ENCODE measurements at places on chromosomes 5 and 9.

GRCh38 chr5:11596657-11597071 is 307.6 kb downstream of the CTNND2 start:
- no peak for DNase-seq

GRCh38 chr9:134618833-134619447 is 22.7 kb upstream of the COL5A1 start:
- no peak for DNase-seq

DNA sequence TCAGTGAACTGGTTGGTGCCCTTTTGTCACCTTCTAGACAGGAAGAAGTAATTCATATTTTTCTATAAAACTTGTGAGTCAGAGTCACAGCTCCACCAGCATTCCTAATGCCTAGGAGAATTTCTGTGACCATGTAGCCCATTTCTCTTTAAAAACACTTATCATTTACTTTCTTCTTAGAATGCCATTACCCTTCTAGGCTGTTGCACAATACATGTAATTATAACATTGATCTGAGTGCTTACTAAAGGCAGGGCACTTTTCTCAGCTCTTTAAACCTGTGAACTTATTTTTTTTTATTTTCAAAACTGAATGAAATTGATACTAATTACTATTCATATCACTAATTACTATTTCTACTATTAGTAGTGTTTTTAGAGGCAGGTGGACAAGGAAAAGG is 373.7 kb downstream of the TLE4 start:
- DNase-seq: no peak

DNA sequence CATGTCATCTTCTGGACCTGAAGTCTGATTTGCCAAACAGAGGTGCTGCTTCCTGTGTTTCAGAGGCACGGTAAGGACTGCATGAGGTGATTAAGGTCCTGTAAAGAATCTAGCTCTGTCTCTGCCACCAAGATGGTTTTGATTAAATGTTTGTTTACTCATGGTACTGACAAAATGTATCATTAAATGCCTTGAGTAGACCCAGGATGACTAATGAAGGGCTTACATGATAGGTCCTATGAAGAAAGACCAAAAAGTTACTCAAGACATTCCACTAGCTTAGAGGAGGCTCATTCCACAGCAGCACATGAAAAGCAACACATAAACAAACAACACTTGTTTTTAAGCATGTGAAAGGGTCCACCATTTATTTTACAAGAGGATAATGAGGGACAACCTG is 100.9 kb downstream of the BOD1 start:
- no peak for DNase-seq

DNA sequence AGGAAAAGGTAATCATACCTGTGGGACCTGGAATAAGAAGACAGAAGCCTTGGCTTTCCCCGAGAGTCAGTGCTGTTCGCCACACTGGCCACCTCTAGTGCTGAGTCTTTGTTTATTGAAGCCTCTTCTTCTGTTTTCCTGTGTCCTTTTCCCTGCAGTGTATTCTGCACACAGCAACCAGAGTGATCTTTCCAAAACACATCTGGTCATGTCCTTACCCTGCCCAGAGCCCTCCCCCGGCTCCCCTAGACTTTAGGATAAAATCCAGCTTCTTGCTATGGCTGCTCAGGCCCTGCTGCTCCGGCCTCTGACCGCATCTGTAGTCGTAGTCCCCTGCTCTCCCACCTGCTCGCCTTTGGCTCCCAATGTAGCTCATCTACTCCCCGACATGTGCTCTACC is 28.3 kb downstream of the GALNT10 start:
- no peak for DNase-seq

- DNase-seq: no peak
Measured at GRCh38 chr5:95686651-95687050, 3.9 kb upstream of the SPATA9 start.

GRCh38 chr5:151168602-151169344 is 11.2 kb upstream of the ANXA6 start:
- DNase-seq: no peak

DNA sequence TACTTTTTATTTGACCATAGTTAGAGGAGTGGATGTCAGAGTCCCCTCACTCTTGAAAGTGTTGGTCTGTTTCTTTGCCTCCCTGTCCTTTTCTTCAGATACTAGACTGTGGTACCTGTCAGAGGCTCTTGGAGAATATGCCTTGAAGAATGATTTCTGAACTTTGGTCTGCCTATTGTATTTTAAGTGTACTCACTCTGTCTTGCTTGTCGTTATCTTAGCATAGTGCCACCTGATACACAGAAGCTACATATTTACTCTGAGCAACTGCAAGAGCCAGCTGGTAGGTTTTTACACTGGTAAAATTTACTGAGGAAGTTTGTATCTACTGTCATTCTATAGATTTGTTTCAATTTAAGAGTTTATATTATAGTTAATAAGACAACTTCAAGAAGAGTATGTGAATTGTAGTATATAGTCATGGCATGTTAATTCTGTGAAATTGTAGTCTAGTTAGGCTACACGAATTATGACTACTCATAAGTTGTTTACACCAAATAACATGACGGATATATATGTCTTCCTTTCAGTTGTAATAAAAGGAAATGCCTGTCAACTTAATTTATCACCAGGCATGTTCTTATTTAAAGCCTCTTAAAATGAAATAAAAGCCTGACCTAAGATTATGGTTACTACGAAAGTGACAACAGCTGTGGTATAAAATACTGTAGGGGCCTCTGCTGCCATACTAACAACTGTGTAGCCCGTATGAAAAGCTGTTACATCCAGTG is 201.7 kb downstream of the KDM4C start:
- no peak for DNase-seq

GRCh38 chr5:91168859-91169258 is 214.3 kb downstream of the ARRDC3 start:
- DNase-seq: no peak

DNA sequence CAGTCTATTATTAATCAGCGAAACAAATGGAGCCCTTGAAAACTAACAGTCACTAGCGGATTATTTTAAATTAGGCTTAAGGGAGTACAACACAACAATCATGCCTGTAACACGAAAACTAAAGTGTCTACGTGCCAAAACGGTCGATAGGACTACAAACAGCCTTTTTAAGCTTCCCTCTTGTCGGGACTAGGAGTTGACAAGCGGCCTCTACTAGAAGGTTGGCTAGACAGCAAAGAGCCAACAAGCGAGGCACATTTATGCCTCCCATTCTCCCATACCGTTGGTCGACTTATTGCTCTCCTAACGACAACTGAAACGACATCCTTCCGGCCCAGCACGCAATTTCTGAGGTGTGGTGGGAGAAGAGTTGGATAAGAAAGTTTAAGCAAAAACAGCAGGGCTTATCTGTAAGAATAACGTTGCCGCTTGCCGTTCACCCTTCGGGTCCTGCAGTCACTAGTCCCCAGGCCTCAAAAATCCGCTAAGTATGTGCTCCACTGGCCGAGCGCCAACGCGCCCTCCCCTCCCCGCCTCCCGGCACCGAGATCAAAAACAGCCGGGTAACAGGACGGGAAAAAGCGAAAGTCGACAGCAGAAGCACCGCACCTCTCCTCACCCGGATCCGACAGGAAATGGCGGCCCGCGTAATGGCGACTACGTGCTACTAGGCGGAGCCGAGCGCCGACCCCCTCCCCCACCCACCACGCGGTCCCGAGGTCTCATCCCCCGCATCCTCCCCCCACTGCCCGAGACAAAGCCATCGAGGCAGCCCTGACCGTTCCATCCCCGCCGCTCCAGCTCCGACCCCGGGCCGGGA is 813 bp downstream of the HNRNPK start:
- DNase-seq: peak; percentile 93

GRCh38 chr9:131714161-131714646 is 25.7 kb downstream of the RAPGEF1 start:
- DNase-seq: no peak

All from activated CD4-positive, alpha-beta T cell treated with anti-CD3 and anti-CD28 coated beads, Interleukin-2, Interleukin-6, amounts not matched to agents 100 ng/mL and 50 ng/mL, durations not matched to agents 16 hours and 8 hours (primary cell).